ENCODE measurements at places on chromosomes 4 and X.

DNA sequence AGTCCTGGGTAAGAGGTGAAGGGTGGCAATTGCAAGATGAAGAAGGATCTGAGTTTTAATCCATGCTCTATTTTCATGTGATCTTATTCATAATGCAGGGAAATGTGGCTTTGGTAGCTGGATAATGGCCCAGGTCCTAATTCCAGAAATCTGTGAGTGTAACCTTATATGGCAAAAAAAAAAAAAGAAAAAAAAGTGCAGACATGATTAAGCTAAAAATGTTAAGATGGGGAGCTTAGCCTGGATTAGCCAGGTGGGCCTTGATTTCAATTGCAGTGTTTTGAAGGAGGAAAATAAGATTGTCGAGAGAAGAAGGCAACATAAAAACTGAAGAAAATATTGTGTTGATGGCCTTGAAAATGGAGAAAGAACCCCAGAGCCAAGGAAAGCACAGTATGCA, 867.7 kb upstream of the HS3ST1 start:
- no peak for DNase-seq

DNA sequence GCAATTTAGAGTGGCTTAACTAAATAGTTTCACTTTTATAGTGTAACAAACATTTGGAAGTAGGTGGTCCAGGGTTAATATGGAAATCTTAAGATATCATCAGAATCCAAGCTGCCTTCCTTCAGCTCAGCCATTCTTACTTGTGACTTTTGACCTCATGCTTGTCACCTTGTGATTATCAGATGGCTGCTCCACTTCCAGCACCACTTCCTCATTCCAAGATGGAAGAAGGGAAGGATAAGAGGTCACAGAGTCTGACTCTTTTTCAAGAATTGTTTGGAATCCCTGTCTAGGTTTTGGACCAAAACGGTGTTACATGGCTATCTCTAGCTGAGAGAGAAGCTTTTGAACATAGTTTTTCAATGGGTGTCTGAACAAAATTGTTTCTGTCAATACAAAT, 39.9 kb downstream of the MTTP start:
- no peak for DNase-seq

DNA sequence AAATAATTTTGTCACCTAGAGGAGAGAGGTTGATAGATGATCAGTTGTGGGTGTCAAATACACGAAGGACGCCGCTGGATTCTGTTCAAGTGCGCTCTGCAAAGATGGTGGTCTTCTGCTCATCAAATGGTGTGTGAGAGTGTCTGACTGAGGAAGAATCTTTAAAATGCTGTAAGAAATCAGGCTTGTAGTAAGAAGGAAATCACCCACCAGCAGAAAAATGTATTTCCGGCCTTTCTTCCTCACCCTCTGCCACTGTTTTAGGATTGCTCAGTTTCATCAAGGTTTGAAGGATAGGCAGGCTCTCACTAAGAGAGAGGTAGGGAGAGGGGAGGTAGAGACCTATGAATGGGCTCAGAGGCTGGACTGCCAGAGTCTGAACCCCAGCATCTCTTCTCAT, 28.7 kb downstream of the RHOH start:
- no peak for DNase-seq

- DNase-seq: no peak
Measured at GRCh38 chrX:153973127-153974002, 811 bp downstream of the TMEM187 start.

DNA sequence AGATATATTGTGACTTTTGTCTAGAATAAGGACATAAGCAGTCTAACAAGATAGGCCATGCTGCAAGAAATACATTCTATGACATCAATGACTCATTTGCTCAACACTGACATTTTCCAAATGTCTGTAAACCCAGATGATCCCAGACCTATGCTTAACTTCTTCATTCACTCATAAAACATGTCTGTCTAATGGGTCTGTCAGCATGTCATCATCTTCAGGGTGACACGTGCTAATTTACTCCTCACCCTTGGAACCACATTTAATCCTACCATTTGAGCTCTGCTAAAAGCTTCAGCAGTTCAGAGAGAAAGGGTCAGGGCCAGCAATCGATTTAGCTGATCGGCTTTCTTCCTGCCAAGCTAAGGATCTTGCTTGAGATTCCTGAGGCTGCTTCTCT, 109.4 kb upstream of the MAP3K15 start:
- DNase-seq: peak; percentile 8

- DNase-seq: no peak
Measured at GRCh38 chrX:39011454-39012221, 210.4 kb downstream of the MID1IP1 start.

GRCh38 chr4:3276986-3277385, 15.8 kb upstream of the RGS12 start:
- no peak for DNase-seq

- no peak for DNase-seq
Measured at GRCh38 chr4:1154126-1154522, 18.3 kb downstream of the SPON2 start.

GRCh38 chrX:153538424-153538823, 21.0 kb downstream of the ATP2B3 start:
- no peak for DNase-seq

GRCh38 chr4:95217197-95217596, 331.6 kb downstream of the UNC5C start:
- no peak for DNase-seq

GRCh38 chr4:472881-473569, 25.9 kb downstream of the ZNF721 start:
- no peak for DNase-seq

GRCh38 chr4:36341936-36342335, 60.5 kb downstream of the DTHD1 start:
- DNase-seq: no peak

- DNase-seq: no peak
Measured at GRCh38 chr4:181595716-181596115, 647.5 kb upstream of the TENM3 start.

- no peak for DNase-seq
Measured at GRCh38 chrX:19303256-19303880, 40.4 kb upstream of the PDHA1 start.

DNA sequence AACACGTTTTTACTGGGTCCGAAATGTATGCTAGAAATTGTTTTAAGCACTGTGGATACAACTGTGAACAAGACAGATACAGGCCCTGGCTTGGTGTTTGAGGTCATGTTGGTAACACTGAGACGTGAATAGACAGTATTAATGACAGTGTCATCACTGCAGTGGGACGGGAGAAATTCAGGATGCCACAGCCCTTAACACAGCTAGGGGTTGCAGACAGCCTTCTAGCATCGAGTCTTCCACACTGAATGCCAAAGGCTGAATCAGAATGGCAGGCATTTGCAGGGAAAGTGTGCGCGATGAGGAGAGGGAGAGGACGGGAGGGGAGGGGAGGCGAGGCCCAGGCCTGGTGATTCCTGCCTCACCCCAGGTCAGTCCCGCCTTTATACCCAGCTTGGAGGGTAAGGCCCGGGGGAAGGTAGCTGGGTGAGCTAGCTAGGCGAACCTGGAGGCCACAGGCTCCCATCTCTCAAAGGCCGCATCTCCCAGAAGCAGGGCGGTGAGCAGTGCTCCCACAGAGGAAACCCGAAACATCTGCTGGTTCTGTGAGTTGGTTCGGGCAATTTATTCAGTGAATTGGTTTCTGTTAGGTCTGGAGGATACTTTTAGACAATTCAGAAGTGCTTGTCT, 44.1 kb upstream of the CLDN24 start:
- DNase-seq: no peak

- DNase-seq: peak; percentile 7
Measured at GRCh38 chr4:107835406-107835805, 10.7 kb downstream of the SGMS2 start.

- DNase-seq: no peak
Measured at GRCh38 chrX:17913801-17914200, 52.7 kb upstream of the RAI2 start.

DNA sequence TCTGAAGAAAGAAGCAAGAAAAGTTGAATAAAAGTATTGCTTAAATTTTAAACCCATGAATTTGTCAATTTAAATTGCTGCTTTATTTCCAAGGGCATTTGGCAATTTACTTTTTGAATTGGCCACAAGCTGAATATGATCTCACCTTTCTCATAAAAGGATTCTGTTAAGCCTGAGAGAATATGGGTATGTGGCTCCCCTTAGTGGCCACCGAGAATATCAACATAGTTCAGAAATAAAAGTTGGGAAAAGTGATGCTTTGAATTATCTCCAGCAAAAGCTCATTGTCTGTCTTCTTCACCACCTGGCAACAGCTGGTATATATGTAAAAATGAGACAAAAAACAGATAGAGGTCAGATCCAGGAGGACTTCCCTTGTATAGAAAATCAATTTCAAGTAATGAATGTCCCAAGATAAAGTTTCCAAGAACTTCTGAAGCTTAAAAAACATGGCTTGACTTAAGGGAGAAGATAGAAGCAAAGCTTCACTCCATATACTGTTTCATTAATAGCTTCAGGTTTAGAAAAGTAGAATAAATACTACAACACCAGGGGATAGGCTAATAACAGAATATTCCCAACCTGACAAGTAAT, 290.7 kb upstream of the FAM241A start:
- DNase-seq: peak; percentile 9

DNA sequence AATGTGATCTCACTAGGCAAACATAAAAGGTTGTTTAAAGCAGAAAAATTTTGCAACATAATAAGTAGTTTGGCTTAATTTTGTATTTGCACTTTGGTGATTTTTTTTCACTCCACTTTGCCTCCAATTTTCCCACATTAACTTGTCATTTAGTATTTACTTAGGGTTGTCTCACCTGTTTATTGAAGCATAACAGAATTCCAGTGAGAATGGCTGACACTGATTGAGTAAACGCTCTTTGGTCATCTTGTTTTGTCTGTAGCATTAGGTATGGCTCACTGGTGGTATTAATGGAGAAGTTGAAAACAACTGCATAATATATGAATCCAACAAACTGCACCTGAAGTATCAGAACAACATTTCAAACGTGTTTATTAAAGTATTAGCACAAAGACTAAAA, 799.5 kb upstream of the ADGRL3 start:
- DNase-seq: no peak

GRCh38 chr4:52952540-52952939, 90.4 kb downstream of the RASL11B start:
- DNase-seq: no peak

- DNase-seq: no peak
Measured at GRCh38 chr4:115723621-115724020, 610.2 kb upstream of the NDST4 start.

GRCh38 chr4:177178246-177178645, 131.4 kb upstream of the NEIL3 start:
- DNase-seq: no peak

GRCh38 chr4:105989485-105990242, 94.4 kb downstream of the NPNT start:
- no peak for DNase-seq

- no peak for DNase-seq
Measured at GRCh38 chr4:26503427-26503826, 13.1 kb upstream of the CCKAR start.

- DNase-seq: no peak
Measured at GRCh38 chrX:17822351-17822750, 38.7 kb downstream of the RAI2 start.

DNA sequence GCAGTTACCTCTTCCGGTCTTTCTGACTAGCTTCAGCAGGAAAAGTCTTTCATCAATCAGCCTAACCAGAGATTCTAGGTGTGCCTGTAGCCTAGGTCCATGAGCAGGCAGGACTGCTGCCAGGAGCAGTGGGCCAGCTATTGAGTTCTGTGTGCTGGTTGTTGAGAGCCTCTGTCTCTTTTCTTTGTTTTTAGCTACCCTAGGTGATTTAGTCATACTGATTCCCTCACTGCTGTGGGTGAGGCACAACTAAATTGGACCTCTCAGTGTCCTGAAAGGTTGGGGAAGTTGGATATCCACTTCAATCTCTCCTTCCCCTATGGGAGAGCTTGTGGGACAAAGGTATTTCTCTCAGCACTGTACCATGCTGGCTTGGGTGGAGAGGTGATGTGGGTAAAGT, 354.9 kb downstream of the GPAT3 start:
- peak; percentile 57 for DNase-seq

DNA sequence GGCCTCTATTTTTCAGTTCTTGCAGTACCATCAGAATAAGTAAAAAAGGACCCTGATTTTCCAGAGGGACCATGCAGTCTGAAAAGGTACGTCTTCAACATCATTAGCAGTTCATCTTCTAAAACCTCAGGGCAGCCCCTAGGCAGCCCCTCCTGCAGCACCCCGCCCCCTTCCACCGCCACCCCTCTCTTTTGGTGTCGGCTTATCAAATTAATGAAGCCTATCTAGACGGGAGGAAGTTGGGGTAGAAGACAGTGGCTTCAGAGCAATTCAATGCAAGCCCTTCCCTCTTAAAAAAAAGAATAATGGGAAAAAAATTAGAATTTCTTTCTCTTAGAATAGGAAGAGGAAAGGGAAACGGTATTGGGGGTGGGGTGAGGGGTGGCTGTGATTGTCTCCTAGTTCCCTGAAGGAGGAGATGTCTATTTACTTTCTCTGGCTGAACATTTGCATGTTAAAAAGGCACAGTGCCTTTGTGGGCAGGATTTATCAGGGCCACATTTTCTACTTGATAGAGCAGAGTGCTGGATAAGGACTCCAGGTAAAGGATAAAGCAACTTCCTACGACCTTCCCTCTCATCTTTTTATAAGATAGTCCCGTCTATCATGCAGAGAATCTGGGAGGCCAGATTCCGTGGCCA, 159.4 kb downstream of the MGST2 start:
- no peak for DNase-seq

- no peak for DNase-seq
Measured at GRCh38 chrX:40081679-40082068, 16.1 kb downstream of the BCOR start.

- peak; percentile 66 for DNase-seq
Measured at GRCh38 chr4:145731028-145731427, 51.1 kb downstream of the C4orf51 start.

DNA sequence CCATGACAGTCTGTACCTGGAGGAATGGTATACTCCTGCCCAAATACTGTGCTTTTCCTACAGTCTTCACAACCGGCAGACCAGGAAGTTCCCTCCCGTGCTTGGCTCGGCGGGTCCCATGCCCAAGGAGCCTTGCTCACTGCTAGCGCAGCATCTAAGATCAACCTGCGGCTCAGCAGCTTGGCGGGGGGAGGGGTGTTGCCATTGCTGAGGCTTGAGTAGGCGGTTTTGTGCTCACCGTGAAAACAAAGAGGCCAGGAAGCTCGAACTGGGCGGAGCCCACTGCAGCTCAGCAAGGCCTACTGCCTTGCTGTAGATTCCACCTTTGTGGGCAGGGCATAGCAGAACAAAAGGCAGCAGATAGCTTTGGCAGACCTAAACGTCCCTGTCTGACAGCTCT, 152.7 kb downstream of the TEX11 start:
- no peak for DNase-seq

- DNase-seq: no peak
Measured at GRCh38 chr4:48169636-48170035, 35.6 kb upstream of the TXK start.

- DNase-seq: no peak
Measured at GRCh38 chrX:149079805-149080406, 425.2 kb downstream of the IDS start.

DNA sequence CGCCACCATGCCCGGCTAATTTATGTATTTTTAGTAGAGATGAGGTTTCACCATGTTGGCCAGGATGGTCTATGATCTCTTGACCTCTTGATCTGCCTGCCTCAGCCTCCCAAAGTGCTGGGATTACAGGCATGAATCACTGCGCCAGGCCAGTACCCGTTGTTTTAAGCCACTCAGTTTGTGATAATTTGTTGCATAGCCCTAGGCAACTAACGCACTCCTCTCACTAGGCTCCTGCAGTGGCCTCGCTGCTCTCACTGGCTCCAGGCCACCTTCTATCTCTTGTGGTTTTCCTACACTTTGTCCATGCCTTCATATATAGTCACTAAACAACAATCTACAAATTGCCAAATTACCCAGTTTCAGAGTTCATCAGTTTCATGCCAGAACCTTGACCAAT, 58.1 kb downstream of the DCHS2 start:
- no peak for DNase-seq
